Body of pancreas (tissue), 4 donors: ENCODE measurements at places on chromosomes 3 and 15. TPM values are rescaled to one million over a fixed set of nuclear protein-coding genes. Genes with fewer than 3 reads are reported as not detected.

GXYLT2 gene
- 5.2 TPM for total RNA-seq

AHSG gene
- not detected for total RNA-seq

DNA sequence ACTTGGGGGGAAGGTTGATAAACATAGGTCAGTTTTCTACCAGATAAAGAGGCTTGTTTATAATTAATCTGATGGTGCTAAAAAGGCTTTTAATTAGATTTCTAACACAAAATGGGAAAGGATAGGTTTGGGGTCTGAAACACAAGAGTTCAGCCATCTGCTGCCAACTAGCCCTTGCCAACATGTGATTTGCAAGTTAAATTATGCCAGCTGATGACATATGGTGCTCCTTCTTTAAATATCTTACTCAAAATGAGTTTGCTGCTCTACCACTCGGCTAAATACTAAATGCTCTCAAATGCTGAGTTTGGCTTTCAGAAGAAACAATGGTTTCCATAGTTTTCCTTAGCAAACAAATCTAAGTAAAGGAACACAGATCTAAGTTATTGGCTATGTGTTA, 557.8 kb upstream of the CCDC54 start:
- H3K4me1 ChIP-seq = no peaks in the 10 kb centered on the region
- DNase-seq = no peak
- no peak overlapping the region for H3K27ac ChIP-seq
- H3K4me3 ChIP-seq = no peak overlapping the region
- H3K27me3 ChIP-seq = no peaks in the 10 kb centered on the region

MYRIP gene
- 12.5 TPM for total RNA-seq

GRCh38 chr15:59532770-59533379, 78.7 kb upstream of the GCNT3 start:
- no peaks in the 10 kb centered on the region for H3K36me3 ChIP-seq
- no peak overlapping the region for H3K4me3 ChIP-seq
- H3K27me3 ChIP-seq = no peaks in the 10 kb centered on the region
- no peak overlapping the region for H3K27ac ChIP-seq
- peak; percentile 32 for DNase-seq

DNA sequence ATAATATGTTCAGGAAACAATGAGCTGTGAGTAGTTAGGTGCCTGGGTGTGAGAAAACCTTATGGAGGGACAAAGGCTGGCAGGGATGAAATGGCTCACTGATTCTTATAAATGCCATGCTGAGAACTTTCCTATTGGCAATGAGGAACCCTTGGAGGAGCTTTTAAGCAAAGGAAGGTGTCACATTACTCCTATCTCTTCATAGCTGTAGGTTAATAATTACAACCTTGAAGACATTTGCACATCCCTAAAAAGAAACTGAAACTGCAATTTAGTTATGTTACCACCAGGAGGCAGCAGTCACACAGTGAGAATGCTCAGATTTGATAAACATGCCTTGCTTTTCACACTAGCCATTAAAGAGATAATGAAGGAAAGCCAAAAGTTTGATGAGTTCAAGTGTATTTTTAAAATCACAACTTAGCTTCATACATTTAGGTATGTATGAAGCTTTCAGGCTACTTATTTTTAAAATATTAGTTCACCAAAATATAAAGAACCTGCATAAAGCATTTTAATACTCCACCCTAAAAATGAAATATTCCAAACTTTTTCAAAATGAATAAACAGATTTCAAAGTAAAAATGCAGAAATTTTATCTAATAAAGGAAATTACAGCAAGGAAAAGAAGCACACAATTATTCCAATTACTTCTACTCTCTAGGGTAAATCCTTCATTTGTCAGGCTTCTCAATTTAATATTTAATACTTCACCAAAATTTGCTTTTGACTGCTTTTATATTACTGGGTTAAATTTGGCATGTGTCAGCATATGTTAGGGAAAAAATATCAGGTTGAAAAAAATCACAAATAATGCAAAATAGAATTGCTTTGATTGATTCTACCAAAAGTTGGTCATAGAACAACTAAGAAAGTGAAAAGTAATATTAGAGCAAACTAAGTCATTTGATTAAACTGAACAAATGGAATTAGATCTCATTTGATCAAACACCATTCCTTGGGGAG, 136.9 kb upstream of the SLC2A2 start:
- H3K27me3 ChIP-seq = no peaks in the 10 kb centered on the region

- H3K4me1 ChIP-seq = no peaks in the 10 kb centered on the region
- H3K4me3 ChIP-seq = no peak overlapping the region
- no peak overlapping the region for H3K27ac ChIP-seq
- H3K36me3 ChIP-seq = no peaks in the 10 kb centered on the region
- no peak for DNase-seq
- no peaks in the 10 kb centered on the region for H3K27me3 ChIP-seq
These were observed 901.6 kb downstream of the TUSC7 start for GRCh38 chr3:117611211-117611610.

MORC1 gene
- not detected for total RNA-seq

DNA sequence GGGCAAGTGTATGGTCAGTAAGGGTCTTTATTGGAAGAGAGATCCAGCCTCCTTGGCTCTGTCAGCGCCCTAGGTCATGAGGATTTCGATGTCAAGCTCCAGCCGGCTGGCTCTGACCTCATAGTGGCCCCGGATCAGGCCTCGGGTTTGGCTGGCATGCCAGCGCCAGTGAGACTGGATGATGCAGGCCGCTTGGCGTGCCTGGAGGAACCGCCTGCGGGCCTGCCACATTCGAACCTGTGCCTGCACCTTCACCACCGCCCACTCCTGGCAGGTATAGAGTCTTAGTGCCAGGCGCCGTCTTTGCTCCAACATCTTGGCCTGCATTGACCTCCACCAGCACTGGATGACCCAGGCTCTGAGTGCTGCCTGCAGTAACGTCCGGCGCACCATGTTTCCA, 483 bp downstream of the IQCF6 start:
- no peak for DNase-seq
- H3K36me3 ChIP-seq = no peaks in the 10 kb centered on the region
- H3K4me1 ChIP-seq = no peaks in the 10 kb centered on the region
